CD4-positive, alpha-beta memory T cell (primary cell): ENCODE measurements at places on chromosomes 16 and 17. TPM values are rescaled to one million over a fixed set of nuclear protein-coding genes. Genes with fewer than 3 reads are reported as not detected.

GRCh38 chr16:27679899-27680298 is 130.0 kb downstream of the KATNIP start:
- DNase-seq = no peak

GRCh38 chr16:19102187-19102872 is 11.4 kb upstream of the ITPRIPL2 start:
- no peak for DNase-seq

DNA sequence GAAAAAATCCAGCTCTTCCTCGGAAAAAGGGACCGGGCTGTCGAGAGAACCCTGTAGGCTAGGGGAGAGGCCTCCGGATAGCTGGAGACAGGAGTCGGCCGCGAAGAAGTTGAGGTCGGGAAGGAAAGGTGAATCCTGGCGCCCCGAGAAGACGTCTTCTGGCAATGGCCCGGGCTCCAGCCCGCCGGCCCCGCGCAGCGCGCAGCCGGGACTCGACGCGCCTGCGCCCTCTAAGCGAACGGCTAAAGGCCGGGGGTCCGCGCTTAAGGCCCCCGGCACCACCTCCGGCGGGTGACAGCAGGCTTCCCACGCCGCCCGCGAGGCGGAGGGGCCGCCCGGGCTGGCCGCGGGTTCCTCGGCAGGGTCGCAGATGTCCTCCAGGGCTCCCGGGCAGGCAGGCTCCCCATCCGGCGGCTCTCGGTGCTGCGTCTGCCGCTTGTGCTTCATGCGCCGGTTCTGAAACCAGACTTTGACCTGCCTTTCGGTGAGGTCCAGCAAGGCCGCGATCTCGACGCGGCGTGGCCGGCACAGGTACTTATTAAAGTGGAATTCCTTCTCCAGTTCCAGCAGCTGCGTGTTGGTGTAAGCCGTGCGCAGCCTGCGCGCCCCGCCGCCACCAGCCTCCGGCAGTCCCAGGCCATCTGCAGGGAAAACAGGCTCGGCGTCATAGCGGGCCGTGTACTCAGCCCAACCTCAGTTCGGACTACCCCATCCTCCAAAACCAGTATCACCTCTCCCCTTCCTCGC is 1.6 kb downstream of the HOXB2 start:
- DNase-seq = peak; percentile 51

Gene CLEC18C
- total RNA-seq = 1.0 TPM

Gene CCL8
- not detected for total RNA-seq
